ENCODE measurements at places on chromosomes 6 and 20. TPM values are rescaled to one million over a fixed set of nuclear protein-coding genes. Genes with fewer than 3 reads are reported as not detected.

Gene C20orf202
- not detected for total RNA-seq

Gene CLVS2
- not detected for total RNA-seq

DNA sequence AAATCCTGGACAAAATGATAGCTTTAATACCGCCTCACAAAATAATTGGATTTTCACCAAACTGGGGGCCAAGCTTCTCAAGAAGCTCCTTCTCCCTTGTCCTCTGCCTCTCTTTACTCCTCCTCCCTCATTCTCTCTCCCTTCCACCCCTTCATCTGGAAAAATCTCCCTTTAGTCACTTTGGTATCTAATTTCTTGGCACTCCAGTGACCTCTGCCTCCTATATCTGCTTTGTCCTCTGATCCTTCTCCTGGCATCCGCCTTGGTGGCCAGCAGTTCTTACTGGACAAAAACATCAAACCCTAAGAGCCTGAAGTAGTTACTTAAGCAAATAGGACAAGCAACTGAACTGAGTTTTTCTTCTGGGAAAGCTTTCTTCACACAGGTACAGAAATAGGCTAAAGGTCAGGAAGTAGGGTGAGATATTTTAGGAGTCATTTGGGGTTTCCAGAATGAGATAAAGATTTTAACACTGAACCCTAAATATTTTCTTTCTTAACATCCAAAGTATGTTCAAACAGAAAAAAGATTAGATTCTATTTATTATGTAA lies 220.7 kb downstream of the ARHGAP18 start:
- H3K27me3 ChIP-seq = no peaks in the 10 kb centered on the region
- peak overlapping the region; percentile 100 for H3K27ac ChIP-seq
- H3K4me1 ChIP-seq = peaks cover 45% of the 10 kb centered on the region
- no peaks in the 10 kb centered on the region for H3K36me3 ChIP-seq
- H3K4me3 ChIP-seq = no peak overlapping the region
- no peak for DNase-seq

DNA sequence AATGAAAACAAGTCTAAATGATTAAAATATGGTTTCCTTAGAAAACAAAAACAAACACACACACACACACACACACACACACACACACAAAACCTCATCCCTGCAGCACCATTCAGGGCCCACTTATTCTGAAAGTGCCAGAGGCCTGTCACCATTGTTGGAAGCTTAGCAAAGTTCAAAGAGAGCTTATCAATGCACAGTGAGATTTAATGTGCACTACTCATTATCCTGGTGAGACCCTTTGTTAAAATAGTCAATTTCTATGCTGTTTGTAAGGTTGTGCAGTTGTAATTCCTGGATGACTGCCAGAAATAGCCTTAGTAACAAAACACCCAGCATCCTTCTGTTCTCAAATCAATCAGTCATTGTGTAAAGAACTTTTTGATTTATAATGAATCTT lies 482.9 kb downstream of the GRIK2 start:
- H3K36me3 ChIP-seq = no peaks in the 10 kb centered on the region
- no peak for DNase-seq
- no peaks in the 10 kb centered on the region for H3K27me3 ChIP-seq
- H3K4me3 ChIP-seq = no peak overlapping the region

- H3K4me3 ChIP-seq = no peak overlapping the region
- peaks cover 40% of the 10 kb centered on the region for H3K4me1 ChIP-seq
- H3K27ac ChIP-seq = peak overlapping the region; percentile 96
Observed at GRCh38 chr6:24982231-24982630, 46.5 kb upstream of the RIPOR2 start.
